M059J (cell line): ENCODE measurements at places on chromosomes 7 and 10.

- DNase-seq = no peak
Observed at GRCh38 chr10:93758508-93758885, 761 bp downstream of the LGI1 start.

GRCh38 chr7:54917613-54918391, 101.0 kb upstream of the EGFR start:
- DNase-seq = no peak

- DNase-seq = peak; percentile 30
Observed at GRCh38 chr7:11373546-11374142, 400.0 kb downstream of the PHF14 start.

GRCh38 chr10:73552819-73553715, 38.1 kb downstream of the USP54 start:
- DNase-seq = no peak

DNA sequence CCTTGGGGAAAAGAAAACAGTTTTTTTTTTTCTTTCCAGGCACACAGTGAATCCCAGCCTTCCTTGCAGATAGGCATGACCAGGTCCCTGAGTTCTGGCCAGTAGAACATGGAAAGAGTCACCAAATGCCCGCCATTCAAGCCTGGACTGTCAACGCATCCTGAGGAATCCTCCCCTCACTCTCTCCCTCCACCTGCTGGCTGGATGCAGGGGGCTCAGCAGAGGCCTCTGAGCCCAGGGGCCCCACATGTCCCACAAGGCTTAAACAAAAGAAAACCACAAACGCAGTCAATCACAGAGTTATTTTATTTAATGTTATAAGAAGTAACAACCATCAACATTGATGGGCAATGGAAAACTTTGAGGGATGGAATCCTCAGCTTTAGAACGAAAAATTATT, 93.1 kb downstream of the JCAD start:
- no peak for DNase-seq

GRCh38 chr7:117012696-117013095, 59.4 kb downstream of the ST7 start:
- peak; percentile 49 for DNase-seq

DNA sequence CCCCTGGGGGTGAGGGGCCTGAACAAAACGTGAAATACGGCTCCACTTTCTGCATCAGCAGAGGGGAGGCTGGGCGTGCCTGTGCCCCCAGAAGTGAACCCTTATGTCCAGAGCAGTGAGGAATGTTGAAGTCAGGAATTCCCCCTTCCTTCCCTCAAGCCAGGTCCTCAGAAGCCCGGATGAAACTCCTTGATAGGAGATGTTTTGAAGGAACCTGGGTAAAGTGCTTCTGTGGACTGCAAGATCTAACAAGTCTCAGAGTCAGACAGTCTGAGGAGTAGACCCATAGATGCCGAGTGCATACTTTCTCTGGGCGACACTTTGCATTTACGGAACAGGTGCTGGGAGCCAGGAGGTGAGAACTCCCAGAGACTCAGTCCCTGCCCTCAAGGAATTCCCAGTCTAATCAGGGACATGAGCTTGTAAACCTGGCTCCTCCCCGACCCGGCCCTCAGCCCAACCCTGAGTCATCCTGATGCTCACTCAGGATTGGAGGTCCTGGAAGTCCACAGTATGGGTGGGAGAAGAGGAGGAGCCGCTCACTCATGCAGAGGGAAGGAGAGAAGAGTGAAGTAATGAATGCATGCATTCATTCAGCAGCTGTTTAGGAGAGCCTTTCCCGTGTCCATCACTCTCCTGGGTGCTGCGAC, 179.5 kb upstream of the ITGB1 start:
- peak; percentile 47 for DNase-seq

DNA sequence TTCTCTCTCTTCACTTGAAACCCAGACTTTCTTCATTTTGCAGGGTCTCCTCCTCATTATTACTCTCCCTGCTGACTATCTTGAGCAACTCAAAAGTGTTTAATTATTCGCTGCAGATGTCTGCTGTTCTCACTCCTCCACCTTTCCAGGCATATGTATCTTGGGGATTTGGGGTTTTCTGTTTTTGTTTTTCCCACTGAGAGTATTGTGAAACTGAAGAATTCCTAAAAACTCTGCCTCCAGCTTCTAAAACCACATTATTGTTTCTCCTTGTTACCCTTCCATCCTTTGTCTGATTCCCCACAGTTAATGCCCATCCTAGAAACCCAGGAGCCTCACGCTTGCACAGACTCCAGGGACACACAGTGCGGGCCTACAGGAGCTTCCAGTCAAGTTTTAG, 51.3 kb downstream of the WNT2 start:
- DNase-seq = no peak

GRCh38 chr7:17212188-17212587, 86.3 kb upstream of the AHR start:
- DNase-seq = no peak

DNA sequence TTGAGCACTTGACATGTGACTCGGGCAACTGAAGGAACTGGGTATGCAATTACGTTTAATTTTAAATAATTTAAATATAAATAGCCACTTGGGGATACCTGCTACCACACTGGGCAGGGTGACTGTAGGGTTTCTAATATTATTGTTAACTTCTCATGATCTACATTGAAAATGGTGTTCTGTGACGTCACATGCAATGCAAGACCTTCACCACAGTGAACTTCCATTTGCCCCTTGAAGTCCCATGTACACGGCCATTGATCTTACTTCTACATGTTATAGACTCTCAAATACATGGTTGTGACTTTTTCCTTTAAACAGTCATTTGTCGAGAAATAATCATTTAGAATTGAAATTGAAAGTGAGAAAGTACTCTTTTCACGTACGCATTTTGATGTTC, 154.0 kb downstream of the MGMT start:
- DNase-seq = no peak

GRCh38 chr7:26185844-26186180, 14.7 kb downstream of the HNRNPA2B1 start:
- DNase-seq = no peak

- no peak for DNase-seq
Observed at GRCh38 chr10:29642990-29643389, 8.2 kb upstream of the SVIL start.

- DNase-seq = no peak
Observed at GRCh38 chr7:138837627-138838026, 39.6 kb upstream of the ATP6V0A4 start.

DNA sequence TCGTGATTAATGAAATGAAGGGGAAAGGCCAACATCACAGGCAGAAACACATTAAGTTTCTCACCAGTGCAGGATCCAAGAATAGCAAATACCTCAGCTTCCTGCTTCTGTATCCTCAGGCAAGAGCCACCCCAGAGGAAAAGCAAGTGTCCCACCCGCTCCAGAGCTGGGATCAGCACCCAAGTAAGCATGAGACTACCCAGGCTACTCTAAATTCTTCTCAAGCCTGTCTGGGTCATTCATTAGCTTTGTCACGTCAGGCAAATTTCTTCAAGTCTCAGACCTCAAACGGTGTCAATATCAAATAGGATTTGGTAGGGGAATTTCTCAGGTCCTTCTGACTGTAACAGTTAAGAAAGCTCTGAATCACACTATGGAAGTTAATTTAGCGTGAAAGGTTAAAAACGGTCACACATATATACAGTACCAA, 59.0 kb downstream of the GNA12 start:
- DNase-seq = peak; percentile 94

- no peak for DNase-seq
Observed at GRCh38 chr10:11326913-11327616, 284.4 kb downstream of the USP6NL start.

GRCh38 chr7:154497751-154498150, 445.6 kb downstream of the DPP6 start:
- DNase-seq = no peak

- DNase-seq = no peak
Observed at GRCh38 chr7:42627626-42628025, 284.2 kb downstream of the C7orf25 start.

DNA sequence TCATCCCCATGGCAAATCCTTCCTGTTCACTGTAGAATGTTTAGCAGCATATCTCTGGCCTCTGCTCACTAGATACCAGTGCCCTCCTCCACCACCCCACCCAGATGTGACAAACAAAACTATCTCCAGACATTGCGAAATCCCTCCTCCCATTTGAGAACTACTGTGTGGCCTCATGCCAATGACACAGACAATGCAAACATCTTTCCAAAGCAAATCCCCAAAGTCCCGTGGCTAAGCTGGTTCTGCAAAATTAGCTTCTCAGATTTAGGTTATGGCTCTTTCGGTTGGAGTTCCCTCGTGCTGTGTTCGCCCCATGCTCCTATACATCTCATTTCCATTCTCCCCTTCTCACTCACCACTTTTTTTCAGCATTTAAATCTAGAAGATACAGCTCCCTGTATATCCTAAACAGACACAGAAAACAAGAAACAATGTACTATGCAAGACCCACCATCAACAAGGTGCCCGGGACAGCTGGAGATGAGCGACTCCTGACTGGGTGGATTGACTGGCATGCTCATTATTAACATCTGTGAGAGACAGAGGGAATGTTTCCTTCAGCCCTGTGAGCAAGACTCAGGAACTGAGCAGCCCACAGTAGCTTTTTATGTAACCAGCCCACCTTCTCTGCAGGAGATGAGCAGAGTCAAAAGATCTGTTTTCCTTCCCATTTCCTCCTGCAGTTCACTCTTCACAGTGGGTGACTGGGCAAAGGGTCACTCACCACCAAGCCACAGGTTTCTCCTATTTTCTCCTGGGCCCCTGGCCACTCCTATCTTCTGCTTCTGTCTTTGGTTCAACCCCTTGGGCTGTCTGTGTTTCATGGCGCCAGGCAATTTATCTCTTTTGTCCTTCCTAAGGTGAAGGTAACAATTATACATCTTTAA, 225.7 kb upstream of the AOAH start:
- DNase-seq = peak; percentile 3

- peak; percentile 98 for DNase-seq
Observed at GRCh38 chr10:126252884-126253610, 135.2 kb downstream of the ADAM12 start.

DNA sequence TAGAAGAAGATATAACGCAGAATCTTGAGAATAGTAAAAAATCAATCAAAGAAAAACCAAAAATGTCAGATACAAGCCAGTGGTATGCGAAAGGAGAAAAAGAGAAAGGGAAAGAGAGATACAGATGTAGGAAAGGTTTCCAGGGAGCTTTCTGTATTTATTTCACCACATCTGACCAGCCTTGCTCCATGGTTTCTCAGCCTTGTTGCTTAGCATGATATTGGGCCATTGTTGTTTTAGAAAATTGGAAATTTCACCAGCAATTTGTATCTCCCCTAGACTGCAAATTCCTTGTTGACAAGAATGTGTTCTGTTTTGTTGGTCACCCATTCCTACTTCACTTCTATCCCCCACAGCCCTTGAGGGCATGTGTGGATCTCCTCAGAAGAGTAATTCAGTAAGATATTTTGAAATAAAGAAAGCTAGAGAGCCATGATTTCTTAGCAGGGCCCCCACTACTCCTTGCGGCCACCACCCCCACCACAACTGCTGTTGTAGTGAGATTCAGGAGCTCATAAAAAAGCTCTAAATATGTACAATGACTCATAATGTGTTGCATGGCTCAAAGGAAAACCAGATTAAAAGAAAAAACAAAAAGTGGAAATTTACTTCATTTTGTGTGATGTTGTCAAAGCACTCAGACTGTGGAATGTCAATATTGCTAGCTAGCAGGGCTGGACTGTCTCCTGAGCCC, 138.7 kb downstream of the CHRM2 start:
- DNase-seq = peak; percentile 83

GRCh38 chr10:50453940-50454339, 169.8 kb downstream of the SGMS1 start:
- no peak for DNase-seq

DNA sequence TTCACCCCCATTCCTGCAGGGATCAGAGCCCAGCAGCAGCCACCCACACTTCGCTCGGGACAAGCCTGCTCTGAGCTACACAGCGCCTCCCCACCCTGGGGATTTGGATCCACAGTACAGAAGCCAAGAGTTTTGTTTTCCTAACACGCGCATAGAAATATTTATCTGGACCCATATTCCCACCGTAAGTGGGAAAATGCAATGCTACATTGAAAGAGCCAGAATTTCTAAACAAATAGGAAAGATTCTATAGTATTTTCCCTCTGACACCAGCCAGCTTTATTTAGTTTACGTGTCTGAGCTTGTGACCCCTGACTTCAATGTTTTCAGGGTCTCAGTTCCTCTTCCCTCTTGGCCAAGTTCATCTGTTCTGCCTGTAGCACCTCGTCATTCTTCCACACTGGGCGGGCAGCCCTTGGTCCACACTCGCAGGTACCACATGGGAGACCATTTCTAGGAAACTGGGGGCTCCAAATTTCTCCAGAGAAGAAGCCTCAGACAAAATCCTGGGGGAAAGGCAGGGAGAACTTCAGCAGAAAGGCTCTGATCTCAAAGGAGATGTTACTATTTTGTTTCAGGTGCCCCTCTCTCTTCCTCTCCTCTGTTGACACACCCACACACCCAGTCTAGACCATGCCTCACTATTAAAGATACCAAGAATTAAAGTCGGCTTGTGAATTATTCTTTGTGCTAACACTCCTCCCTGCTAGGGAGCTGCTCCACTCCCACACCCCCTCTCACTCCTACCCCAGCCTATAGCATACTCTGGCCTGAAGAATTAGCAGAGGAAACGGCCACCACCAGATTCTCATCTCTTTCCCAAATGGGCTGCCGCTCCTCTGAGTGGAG, 116.0 kb upstream of the PCGF5 start:
- no peak for DNase-seq

GRCh38 chr10:13630231-13630630, 43.5 kb downstream of the PRPF18 start:
- DNase-seq = no peak

- DNase-seq = no peak
Observed at GRCh38 chr10:77819210-77820112, 107.1 kb downstream of the DLG5 start.

GRCh38 chr7:44824894-44825526, 22.9 kb downstream of the H2AZ2 start:
- peak; percentile 44 for DNase-seq

- DNase-seq = peak; percentile 53
Observed at GRCh38 chr7:116249969-116250553, 39.7 kb downstream of the TES start.

- DNase-seq = peak; percentile 86
Observed at GRCh38 chr7:24882989-24883621, 96.9 kb downstream of the OSBPL3 start.

- no peak for DNase-seq
Observed at GRCh38 chr7:54330216-54330800, 211.9 kb upstream of the VSTM2A start.

DNA sequence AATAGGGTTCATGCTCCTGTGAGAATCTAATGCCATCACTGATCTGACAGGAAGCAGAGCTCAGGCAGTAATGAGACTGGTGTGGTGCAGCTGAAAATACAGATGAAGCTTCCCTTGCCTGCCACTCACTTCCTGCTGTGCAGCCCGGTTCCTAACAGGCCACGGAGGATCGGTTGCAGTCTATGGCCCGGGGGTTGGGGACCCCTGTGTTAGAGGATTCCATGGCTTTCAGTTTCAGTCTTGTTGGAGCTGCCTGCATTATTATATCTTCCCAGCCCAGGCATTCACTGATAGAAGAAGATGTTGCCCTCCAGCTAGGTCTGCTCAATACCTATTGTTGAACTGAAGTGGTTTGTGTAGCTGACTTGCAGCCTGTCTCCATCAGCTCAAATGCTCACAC, 1298.8 kb downstream of the TYW1 start:
- no peak for DNase-seq

GRCh38 chr7:124060528-124060927, 27.7 kb upstream of the TMEM229A start:
- no peak for DNase-seq

- no peak for DNase-seq
Observed at GRCh38 chr7:80902716-80903308, 16.0 kb downstream of the SEMA3C start.

GRCh38 chr7:37728747-37729146, 45.2 kb downstream of the GPR141 start:
- DNase-seq = no peak
